ENCODE measurements at places on chromosomes 5 and 9. TPM values are rescaled to one million over a fixed set of nuclear protein-coding genes. Genes with fewer than 3 reads are reported as not detected.

Gene STPG3
- total RNA-seq: not detected

Gene EPB41L4B
- total RNA-seq: 11.8 TPM

Gene TRIM36
- total RNA-seq: 11.7 TPM

Gene TAF11L3
- not detected for total RNA-seq

GRCh38 chr9:113577525-113578261 lies 114.2 kb downstream of the RGS3 start:
- DNase-seq: no peak

- DNase-seq: no peak
Observed at GRCh38 chr5:159671886-159672285, 244.4 kb upstream of the ADRA1B start.

GRCh38 chr9:135373820-135374219 lies 105.8 kb upstream of the PPP1R26 start:
- DNase-seq: no peak

Data from H7 (cell line).